Stimulated activated CD8-positive, alpha-beta memory T cell treated with anti-CD3 and anti-CD28 coated beads, Interleukin-7, amount 100 ng/mL, for 4 hours (primary cell): ENCODE measurements at places on chromosomes 7 and 10.

GRCh38 chr7:2649991-2650390 is 18.2 kb downstream of the TTYH3 start:
- no peak for DNase-seq

- no peak for DNase-seq
These were observed 170.1 kb upstream of the SEMA3D start for GRCh38 chr7:85356916-85357315.

GRCh38 chr7:41885748-41886147 is 182.9 kb upstream of the INHBA start:
- no peak for DNase-seq

DNA sequence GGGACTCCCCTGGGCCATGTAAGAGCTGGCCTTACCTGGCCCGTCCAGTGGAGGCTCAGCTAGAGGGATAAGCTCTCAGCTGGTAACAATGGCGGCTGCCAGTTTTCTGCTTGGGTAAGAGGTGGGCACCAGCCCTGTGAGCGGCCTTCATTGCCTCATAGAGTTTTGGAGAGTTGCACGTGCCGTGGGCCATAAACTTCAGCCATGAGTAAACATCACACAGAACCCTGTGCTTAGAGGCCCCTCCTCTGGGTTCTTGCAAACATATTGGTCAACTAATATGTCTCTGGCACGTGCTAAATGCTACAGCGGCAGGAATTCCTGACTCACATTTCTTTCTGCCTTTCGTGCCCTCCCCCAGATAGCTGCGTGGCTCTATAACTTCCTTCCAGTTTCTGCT is 103.9 kb upstream of the LEP start:
- no peak for DNase-seq

- DNase-seq = no peak
These were observed 177.6 kb upstream of the LRRTM3 start for GRCh38 chr10:66748217-66748616.

DNA sequence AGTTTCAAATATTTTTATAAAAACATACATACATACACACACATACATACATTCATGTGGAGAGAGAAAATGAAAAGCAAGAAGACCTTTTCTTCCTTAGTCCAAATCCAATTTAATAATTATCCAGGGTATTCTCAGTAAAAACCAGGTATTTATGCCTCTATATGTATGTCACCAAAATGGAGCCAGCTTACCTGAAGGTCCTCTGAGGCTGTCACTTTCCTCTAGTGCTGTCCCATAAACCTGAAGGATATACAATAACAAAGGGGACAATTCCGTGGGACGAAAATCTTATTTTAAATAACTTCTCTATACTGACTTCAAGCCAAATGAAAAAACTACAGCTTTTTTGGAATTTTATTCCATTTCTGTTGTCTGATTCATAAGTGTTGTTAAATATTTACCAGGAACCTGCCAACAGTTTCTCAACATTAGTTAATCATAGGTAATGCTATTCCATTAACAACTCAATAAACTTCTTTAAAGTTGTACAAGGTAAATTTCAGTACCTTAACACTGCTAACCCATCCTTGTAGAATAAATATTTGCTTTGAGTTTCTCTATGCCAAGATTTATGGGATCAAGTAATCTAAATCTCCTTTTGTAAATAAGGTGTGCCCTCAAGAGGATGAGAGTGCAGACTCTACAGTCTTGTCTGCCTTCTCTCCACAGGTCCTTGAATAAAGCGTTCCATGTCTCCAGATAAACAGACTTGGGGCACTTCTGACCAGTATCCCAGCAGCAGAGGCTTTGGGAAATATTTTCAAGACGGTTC is 260.3 kb downstream of the AHR start:
- DNase-seq = no peak

- DNase-seq = no peak
These were observed 12.5 kb upstream of the CDK6 start for GRCh38 chr7:92848851-92849250.

- no peak for DNase-seq
These were observed 149.8 kb upstream of the WDR11 start for GRCh38 chr10:120701381-120701780.

DNA sequence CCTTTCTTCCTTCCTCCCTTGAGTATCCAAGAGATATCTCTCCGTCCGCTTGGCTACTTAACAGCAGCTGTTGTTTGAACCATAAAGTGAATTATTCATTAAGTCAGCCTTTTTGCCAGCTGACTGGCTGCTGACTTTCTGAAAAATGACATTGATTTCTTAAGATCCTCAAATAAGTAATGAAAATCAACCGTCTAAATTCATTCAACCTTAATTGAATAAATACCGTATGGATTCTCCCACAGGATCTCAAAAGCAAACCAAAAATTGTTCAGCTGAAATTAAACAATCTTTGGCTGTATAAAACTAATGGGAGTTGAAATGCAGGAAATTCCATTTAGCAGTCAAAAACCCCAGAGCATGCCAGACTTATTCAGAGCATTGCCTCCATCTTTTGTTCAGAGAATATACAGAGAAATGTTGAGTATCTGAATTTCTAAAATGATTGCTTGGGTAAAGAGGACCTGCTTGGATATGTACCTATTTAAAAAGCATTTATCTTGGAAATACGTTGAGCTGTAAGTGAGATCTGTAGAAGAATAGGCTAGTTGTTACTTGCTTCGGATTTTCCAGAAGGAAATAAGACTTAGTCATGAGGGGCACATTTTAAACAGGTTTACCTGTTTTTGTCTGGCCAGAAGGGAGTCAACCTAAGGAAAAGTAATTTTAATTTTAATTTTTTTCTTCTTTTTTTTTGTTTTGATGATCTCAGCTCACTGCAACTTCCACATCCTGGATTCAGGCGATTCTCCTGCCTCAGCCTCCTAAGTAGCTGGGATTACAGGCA is 136.2 kb downstream of the PLXDC2 start:
- no peak for DNase-seq

- no peak for DNase-seq
These were observed 149.8 kb downstream of the DPP6 start for GRCh38 chr7:154202002-154202401.

DNA sequence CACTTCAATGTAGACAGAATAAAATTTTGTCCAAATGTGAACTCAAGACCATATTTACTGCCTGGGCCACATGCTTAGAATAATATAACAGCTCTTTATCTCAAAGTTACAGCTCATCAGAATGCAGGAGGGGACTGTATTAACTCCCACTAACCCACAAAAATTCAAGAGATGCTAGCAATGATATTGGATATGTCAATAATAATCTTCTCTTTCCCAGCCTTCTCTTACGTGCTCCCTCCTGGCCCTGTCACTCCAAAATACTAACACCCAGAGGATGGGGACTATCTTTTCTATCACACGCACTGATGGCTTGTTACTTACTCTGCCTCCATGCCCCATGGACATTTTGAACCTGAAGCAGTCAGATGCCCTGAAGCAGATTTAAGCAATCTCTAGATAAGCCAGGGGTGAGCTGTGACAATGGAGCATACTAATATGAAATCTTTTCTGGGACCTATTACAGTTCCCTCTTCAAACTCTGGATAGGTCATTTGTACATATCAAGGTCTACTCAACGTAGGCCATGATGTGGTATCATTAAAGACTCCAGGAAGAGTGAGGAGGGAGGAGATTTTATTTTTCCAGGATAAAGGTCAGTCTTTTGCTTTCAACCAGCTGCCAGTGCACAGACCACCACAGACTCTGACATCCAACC is 803.0 kb downstream of the GRM8 start:
- no peak for DNase-seq

DNA sequence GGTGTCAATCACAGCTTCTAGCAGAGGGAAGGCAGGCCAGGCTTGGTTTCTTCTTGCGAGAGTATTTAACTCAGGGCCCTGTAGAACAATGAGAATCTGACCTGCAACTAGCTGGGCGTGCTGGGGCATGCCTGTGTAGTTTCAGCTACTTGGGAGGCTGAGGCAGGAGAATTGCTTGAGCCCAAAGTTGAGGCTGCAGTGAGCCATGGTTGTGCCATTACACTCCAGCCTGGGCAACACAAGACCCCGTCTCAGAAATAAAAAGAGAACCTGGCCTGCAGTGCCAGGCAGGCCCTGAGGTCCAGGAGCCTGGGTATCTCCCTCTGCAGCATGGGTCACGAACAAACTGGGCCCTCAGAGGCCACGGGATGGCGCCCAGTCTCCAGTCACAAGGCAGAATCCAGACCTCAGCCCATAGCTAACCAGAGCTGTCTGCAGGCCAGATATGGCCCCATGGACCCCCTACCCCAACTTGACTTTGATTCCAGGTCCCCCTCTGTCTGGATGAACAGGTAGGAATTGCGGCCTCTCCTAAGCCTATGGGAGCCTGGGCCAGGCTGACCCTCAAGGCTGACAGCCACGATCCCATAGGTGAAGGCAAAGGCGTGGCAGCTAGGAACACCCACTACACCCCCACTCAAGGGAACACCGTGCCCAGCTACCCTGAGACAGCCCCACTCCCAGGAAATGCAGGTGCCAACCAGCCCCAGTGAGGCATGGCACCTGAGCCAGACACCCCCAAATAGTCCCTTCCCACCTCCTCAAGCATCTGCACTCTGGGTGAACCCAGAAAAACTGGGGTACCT is 102.7 kb upstream of the TNRC18 start:
- no peak for DNase-seq

DNA sequence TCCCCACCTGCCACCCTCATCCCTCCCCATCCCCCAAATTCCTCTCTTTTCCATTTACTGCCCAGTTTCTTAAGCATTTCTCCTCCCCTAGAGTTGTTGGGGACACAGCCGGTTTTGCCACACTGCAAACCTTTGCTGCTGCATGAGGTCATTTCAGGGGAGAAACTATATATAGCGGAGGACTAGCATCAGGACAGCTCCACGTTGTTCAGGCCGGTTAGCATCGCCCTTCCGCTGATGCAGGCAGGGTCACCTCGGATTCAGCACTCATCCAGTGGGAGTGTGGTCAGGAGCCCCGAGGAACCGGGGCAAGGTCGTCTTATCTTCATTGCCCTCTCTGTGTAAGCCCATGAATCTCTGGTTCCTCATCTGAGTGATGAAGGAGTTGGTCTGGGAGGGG is 15.6 kb downstream of the UBTD1 start:
- no peak for DNase-seq

DNA sequence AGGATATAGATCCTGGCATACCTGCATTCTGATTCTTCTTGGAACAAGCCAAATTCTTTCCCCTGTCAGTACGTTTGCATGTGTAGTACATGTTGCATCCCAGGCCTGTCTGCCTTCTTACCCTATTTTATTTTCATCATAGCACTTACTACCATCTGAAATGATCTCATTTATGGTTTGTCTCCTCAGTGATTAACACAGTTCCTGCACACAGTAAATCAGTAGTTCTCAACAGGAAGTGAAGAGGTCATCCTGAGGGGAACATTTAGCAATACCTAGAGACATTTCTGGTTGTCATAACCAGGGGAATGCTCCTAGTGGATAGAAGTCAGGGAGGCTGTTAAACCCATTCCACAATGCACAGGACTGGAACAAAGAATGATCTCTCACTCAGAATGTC is 38.2 kb upstream of the SLC26A4 start:
- DNase-seq = no peak

DNA sequence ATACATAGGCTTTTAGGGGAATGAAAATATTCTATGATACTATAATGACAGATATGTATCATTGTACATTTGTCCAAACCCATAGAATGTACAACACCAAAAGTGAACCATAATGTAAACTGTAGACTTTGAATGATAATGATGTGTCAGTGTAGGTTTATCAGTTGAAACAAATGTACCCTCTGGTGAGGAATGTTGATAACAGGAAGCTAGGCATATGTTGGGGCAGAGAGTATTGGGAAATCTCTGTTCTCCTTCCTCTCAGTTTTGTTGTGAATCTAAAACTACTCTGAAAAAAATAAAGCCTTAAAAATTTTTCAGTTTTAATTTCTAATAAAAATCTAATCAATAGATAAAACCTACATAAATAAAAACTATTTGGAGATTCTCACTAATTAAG is 36.9 kb downstream of the C1GALT1 start:
- DNase-seq = no peak

- DNase-seq = no peak
These were observed 361.8 kb downstream of the MAGI2 start for GRCh38 chr7:79091661-79092060.

DNA sequence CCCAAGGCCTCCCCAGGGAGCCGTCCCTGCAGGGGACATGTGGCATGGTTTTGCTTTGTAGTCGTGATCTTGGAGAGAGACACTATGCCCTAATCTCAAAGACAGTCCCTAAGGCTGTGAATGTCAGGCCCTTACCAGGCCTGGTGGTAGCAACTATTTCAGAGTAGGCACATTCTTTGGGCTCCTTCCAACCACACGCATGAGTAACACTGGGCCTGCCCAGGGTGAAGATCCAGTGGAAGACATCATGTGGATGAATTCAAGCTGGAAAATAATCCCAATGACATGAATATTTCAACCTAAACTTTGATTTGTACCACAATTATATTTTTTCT is 39.5 kb upstream of the INSIG1 start:
- no peak for DNase-seq

GRCh38 chr10:104220522-104220921 is 11.6 kb downstream of the CFAP43 start:
- no peak for DNase-seq
